Stimulated activated CD4-positive, alpha-beta T cell treated with anti-CD3 and anti-CD28 coated beads, Interleukin-4, amount 100 ng/mL, for 24 hours (primary cell): ENCODE measurements at places on chromosomes 1 and 21.

- peak; percentile 14 for DNase-seq
Measured at GRCh38 chr1:15885701-15886610, 38.4 kb downstream of the SPEN start.

- peak; percentile 63 for DNase-seq
Measured at GRCh38 chr21:35342440-35342839, 293.3 kb upstream of the RUNX1 start.

- DNase-seq = peak; percentile 57
Measured at GRCh38 chr1:246753670-246754535, 29.7 kb downstream of the SCCPDH start.

DNA sequence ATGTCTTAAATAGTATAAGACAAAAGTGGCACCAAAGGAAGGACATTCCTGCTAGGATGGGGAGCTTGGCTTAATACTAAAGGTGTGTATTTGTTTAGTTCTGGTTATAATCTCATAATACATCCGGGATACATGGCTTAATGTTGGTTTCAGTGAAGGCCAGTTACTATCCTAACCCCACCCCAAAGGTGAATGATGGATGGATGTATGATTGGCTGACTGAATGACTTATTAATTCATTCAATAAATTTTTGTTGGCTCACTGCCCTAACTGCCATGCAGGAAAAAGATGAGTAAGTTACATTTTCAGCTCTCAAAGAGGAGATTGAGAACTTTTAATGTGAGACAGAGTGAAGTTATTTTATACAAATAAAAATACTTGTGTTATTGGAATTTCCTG is 52.2 kb downstream of the PHACTR4 start:
- DNase-seq = no peak

DNA sequence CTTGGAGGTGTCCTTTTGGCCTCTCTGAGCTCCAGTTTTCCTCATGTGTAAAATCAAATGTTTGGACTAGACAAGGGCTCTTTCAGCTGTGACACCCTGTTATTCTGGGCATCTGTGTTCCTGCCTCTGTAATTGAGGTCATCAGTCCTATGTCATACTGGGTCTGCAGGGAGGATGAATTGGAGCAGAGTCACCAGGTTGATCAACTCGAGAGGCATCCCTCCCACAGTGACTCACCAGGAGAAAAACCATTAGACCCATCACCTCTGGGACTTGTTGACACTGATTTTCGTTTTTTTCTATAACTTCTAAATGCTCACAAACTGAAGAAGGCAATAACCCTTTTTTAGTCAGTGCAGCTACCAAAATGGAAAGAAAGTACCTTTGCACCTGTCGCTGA is 82.2 kb downstream of the ST6GALNAC5 start:
- DNase-seq = no peak

DNA sequence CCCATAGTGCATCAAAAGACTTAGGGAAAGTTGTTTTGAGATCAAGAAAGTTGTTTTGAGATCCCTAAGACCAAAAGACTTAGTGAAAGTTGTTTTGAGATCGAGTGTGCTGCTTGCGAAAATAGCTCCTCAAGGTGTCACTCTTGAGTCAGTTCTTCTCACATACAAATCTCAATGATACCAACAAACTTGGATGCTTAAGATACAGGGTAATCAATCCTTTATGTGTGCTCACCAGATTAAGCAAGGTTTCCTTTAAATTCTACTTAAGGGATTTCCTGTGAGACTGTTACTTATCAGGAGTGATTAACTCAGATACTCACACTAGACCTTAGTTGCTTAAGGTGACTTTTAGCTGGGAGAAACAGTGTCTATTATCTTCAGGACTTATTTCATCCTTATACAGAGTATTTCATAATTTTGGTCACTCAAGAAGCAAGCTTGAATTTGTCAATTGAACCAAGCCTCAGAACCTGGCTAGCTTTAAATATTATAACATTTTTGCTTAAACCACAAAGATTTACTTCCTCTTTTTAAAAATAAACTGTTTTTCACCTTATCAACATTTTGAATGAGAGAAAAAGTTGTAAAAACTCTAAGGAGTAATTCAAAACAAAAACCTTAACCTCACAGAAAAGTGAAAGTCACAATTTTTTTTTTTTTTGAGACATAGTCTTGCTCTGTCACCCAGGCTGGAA is 8.0 kb upstream of the RLF start:
- DNase-seq = peak; percentile 33

DNA sequence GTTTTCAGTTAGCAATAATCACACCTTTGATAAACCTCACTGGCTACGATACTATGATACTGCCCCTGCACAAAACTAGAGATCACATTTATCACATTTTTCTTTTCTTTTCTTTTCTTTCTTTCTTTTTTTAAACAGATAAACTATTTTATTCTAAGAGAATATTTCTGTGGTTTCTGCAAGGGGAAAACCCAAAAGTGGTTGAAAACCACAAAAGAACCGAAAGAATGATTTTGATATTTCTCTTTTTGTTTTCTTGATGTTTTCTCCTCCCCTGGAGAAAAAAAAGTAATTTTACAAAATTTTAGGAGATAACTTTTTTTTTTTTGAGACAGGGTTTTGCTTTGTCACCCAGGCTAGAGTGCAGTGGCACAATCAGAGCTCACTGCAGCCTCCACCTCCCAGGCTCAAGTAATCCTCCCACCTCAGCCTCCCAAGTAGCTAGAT is 18.4 kb upstream of the FRRS1 start:
- DNase-seq = no peak

DNA sequence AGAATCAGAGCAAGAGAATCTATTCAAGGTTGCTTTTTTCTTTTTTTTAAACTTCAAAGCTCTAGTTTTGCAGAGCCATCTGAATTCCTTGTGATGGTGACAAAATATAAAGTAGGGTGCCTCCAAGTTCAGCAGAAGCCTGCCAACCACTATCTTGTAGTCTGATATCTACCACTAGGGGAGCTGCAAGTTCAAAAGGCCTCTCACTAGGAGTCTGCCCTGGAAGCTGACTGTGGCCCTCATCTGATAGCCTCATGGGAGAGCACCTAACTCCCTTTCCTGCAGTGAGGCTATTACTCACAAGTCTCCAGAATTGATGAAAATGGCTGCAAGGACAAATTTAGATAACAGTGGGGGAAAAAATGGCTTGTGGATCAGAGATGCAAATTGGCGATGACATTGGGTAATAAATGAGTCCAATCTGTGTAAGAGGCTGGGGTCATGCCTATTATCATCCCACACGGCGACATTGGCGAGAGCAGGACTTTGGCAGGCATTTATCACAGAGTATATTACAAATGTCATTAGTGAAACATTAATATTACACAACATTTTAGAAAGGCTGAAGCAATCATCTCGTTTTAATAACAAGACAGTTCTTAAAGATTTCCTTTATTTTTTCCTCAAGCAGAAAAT is 10.7 kb upstream of the ZP4 start:
- no peak for DNase-seq

DNA sequence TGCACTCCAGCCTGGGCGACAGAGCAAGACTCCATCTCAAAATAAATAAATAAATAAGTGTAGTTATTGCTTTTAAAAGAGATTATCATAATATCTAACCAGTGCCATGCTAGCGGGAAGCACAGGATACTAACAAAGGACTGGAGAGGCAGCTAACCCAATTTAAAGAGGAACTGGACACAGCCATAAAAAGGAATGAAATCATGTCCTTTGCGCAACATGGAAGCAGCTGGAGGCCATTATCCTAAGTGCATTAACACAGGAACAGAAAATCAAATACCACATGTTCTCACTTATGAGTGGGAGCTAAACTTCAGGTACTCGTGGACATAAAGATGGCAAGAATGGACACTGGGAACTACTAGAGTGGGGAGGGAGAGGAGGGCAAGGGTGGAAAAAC is 54.9 kb downstream of the TM2D1 start:
- DNase-seq = no peak

GRCh38 chr1:63799820-63800219 is 26.0 kb downstream of the ROR1 start:
- no peak for DNase-seq

DNA sequence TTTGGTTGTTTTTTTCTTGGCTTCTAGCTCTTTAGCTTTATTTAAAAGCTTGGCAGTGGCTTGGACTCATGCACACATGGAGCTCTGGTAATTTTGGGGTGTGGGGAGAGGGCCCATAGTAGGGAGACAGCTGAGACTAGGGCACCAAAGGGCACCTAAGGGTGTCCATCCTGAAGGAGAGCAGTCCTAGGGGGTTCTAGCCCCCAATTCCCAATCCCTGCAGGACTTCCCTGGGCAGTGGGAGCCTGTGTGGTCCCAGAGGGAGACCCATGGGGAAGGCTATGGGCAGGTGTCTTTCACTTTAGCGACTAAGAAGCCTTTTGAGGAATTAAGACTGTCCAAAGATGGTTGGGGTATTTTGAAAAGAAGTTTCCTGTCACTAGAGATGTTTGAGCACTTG is 6.9 kb downstream of the CYP4B1 start:
- no peak for DNase-seq

DNA sequence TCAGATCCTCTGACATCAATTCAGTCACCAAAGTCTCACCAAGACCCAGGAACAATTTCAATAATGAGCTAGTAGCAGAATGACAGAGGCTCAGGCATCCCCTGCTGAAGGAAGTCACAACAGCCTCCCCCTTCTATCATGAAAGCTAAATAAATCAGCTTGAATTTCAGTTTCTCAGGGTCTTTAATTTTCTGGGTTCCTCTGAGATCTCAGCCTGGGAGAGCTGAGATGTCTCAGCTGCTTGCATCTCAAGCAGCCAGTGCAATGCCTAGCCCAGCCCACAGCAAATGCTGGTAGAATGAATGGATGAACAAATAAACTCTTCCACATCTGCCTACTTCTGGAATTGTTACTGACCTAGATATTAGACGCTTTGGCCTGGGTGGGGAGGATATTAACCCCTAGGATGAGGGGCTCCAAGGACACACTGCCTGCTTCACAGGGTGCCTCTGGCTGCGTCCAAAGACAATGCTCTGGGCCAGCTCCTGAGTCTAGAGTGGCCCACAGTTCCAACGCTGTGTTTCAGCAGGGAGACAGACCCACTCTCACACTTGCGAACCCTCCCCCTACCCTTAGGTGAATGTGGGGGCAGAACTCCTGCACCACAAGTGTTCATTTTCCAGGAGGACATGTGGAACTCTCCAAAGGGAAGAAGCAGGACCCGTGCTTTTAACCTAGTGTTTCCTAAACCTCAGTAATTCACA is 11.2 kb upstream of the LORICRIN start:
- no peak for DNase-seq

DNA sequence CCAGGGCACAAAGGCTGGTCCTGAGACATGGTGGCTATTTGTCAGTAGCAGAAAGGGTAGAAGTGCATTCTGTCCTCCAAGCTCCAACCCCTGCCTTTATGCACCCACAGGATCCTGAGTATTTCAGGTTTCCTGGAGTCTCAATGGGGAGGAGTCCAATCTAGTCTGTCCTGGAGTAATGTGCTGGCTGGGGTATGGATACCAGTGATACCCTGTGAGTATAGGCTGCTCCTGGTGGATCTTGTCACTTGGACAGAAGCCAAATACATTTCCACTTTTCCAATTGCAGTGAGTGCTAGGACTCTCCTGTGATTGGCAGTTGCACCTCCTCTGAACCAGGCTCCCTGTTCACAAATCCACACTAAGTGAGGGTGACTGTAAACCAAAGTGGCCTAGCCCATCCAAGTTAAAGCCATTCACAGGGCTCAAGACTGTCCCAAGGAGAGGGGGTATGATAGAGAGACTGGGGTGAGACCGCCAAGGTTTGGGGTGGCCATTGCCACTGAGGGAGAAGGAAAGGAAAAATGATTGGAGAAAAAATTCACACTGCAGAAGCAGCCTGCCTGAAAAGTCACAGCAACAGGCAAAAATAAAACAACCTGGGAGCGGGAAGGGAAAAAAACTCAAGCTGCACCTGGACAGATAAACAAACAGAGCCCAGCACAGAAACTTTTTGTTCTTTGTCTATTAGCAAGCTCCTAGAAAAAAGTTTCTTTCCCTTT is 163.4 kb upstream of the ETV3 start:
- DNase-seq = no peak
